ENCODE measurements at places on chromosomes 5 and 9.

- DNase-seq = no peak
Measured at GRCh38 chr5:67267512-67268216, 71.1 kb upstream of the CD180 start.

DNA sequence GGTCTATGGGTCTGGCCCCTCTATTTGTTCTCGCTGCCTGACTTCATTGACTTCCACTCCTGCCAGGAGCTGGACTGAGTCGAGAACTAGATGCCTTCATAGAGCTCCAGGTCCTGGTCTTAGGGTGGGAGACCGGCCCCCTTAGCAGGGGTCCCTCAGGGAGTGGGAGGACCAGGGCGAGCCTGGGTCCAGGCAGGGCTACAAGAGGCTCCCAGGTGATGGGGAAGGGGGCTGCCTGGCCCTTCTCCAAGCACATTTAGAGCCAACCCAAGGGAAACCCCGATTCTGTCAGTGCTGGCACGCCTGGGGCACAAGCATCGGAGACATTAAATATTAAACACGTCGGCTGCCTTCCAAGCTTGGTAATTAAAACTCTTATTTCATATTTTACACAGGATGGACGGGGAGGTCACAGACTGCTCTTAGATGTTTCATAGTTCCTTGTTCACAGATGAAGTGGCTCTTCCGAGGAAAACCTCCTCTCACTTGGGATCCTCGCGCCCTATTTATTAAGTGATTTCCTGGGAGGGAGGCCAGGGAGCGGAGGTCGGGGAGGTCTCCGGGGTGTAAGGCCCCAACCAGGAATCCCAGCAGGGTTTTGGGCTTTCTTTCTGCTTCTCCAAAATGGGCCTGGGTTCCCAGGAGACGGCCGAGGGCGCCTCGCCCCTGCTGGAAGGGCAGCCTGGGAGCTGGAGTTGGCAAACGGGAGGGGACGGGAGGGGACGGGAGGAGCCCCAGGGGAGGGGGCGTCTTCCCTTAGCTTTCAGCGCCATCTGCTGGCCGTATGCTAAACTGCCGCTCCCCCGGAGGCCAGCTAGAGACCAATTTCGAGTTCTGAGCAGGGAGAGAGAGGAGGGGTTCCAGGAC lies 23.4 kb upstream of the ZBTB43 start:
- DNase-seq = peak; percentile 31

DNA sequence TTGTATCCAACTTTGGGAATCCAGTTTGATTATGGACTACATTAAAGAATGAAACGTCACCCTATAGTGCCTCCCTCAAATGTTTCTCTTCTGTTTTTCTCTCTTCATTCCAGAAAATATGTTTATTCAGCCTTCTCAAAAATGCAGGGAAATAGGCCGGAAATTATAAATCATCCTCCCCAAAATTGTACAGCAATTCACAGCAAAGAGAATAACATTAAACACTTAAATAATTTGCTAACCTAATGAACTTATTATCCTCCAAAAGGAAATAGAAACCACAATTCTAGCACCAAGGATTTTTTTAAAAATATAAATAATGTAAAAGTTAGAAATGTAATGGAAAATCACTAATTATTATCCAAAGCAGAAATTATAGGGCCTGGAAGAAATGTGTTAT lies 115.9 kb upstream of the CCNG1 start:
- DNase-seq = no peak

- DNase-seq = no peak
Measured at GRCh38 chr5:141476132-141476911, 556 bp downstream of the PCDHGC3 start.

- DNase-seq = no peak
Measured at GRCh38 chr9:124268248-124268647, 10.5 kb downstream of the NEK6 start.

GRCh38 chr5:159586921-159587320 lies 256.6 kb upstream of the IL12B start:
- DNase-seq = no peak

- DNase-seq = no peak
Measured at GRCh38 chr9:715743-716400, 125.6 kb upstream of the DMRT1 start.

GRCh38 chr9:109588415-109588814 lies 90.3 kb upstream of the PTPN3 start:
- no peak for DNase-seq

GRCh38 chr5:150766251-150766650 lies 7.4 kb upstream of the DCTN4 start:
- no peak for DNase-seq

- no peak for DNase-seq
Measured at GRCh38 chr9:118990949-118991348, 378.3 kb downstream of the BRINP1 start.

DNA sequence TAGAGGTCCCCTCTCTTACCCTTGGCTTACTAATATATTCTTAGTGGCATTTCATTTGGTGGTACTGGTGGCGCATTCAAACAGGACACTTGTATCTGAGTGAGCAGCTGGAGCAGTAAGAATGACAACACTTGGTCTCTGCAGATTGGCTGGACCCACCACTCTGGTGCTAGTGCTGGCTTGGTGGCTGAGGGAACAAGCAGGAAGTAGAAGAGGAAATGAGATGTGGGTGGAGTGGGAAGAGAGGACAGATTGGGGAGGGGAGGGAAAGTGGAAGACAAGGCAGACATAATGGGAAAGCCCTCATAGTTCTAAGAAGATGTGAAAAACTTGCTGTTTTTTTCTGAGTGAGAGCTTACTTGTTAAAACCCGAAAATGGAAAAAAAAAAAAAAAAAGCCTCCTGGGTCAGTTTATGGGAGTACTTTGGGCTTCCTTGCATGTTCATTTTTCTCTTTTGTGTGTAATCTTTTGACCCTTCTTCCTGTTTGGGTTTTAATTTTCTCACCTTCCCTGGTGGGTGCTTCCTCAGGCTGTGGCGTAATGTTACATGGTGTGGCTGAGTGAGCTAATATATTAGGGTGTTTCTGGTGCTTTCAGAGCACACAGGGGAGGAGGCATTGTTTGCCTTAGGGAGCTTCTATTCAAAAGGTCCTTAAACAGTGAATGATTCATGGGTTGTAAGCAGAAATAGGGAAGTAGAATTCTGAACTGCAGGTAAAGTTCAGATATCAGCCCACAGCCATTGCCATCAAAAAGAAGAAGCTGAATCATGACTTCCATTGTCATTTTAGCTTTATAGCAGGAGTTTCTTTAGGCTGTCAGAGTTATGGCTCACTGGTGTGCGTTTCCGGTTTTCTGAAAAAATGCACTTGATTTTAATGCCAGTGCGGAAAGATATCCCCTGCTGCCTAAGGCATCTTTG lies 52.3 kb downstream of the TLE4 start:
- DNase-seq = peak; percentile 45

GRCh38 chr5:149859746-149860145 lies 84.8 kb downstream of the PDE6A start:
- DNase-seq = no peak

GRCh38 chr9:117083559-117083958 lies 331.3 kb downstream of the ASTN2 start:
- no peak for DNase-seq

- DNase-seq = peak; percentile 51
Measured at GRCh38 chr5:138352722-138353559, 456 bp downstream of the KDM3B start.

DNA sequence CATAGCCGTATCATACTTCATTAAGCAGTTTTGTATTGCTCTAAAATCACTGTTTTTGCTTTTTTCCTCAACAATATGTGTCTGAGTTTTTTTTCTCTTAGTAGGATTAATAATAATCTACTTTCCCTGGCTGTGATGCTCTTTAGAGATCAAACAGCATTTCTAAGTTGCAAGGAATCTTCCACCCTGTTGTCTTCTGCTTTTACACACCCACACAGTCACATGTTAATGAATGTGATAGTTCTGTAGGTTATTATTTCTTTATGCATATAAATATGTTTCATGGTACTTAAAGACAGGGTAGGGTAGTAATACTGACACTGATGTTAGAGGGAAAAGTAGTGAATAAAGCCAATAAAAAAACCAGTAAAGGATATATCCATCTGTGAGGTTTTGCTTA lies 29.3 kb downstream of the SLC44A1 start:
- DNase-seq = no peak

DNA sequence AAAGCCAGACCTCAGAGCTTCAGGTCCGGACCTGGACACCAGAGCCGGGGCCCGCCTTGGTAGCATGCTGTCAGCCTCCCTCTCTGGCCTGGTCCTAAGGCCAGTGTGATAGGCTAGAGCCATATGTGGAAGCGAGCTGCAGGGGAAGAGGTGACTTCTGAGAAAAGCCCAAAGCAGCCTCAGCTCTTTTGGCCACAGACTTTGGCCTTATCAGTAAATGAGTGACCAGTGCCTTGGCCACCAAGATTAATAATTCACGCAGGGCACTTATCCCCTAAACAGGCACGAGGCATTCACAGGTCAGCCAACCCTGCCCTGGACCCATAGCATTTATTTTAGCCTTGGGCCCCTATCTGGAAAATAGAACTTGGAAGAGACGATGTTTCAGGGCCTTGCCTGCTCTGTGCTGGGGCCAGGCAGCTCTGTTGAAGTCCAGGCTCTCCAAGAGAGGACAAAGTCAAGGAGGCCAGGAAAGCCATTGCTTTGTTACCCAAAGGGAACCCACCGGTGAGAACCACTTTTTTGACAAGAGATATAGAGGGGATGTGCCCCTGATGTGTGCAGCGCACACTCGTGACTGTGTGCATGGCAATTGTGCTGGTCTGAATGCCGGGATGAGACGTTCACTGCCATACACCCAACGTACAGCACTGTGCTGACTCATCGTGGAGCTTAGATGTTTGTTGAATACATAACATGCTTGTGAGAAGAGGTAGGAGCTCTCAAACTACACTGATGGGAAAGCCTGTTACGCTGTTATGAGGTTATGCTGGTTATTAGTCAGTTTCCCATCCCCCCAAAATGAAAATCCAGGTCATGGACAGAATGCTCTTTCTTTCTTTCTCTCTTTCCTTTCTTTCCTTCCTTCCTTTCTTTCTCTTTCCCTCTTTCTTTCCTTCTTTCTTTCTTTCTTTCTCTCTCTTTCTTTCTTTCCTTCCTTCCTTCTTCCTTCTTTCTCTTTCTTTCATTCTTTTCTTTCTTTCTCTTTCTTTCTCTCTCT lies 5.0 kb upstream of the SLC34A1 start:
- DNase-seq = no peak

DNA sequence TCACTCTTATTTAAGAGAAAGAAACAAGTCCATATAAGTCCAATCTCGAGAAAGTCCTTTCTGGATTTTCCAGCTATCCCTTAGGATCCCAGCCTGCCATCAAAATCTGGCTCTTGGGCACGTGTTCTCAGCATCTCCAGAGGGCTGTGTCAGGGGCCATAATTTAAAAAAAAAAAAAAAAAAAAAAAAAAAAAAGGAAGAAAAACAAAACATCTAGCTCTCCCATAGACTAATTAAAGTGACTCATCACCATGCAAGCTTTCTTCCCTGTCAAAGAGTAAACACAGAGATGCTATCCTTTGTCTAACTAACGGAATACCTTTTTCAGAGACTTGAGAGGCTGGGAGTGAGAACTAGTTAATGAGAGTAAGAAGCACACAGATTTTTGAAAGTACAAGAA lies 44.9 kb upstream of the MYO10 start:
- no peak for DNase-seq

DNA sequence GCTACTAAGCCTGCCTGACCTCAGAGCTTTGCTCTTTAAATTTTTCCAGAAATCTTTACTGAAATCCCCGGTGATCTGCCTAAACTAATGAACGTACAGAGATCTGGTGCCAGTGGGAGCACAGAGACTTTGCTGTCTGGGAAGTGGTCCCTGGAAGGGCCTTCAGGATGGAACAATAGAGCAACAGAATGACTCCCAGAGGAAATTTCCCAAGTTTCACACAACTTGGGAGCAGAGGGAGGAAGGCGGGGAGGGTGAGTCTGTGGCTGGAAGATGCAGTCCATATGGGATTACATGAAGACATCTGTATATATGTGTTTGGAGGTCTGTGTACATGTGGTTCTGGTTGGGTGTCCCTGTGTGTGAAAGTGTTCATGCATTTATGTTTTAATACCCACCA lies 638.3 kb downstream of the CCDC171 start:
- DNase-seq = no peak

DNA sequence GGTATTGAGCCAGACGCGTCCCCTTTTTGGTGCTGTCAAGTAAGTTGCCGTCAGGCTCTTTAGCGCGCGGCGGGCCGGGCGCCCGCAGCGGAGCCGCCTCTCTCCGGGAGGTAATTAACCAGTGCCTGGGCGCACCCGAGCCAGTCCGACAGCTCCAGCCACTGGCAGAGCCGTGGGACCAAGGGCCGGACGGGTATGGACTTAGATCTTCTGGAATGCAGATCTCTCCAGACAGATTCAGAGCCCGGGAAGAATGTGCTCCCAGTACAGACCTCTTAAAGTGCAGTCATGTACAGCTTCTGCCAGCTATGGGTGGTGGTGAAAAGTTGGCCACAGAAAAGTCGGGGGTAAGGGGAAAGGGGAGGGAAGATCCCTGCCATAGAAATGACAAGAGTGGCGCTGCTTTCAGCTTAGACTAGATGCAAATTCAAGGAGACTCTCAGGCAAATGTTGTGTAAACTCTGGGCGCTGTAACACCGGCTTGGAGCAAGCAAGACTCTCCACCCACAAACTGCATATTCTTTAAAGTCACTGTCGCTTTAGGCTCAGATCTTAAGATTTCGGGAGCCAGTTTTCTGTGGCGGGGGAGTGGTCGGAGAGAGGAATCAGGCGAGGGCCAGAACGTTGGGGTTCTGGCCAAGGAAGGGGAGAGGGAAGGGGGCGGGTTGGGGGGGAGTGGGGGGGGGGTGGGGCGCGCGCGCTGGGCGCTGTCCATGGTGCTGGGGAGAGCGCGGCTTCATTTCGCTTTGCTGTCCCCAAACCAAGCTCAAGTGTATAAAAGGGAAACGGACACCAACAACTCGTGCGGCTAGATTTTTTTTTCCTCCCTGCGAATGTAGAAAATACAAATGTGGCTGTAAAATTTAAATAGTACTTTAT lies 29.2 kb downstream of the NR2F1 start:
- DNase-seq = no peak

GRCh38 chr5:123086376-123087055 lies 2.5 kb upstream of the PRDM6 start:
- DNase-seq = no peak

DNA sequence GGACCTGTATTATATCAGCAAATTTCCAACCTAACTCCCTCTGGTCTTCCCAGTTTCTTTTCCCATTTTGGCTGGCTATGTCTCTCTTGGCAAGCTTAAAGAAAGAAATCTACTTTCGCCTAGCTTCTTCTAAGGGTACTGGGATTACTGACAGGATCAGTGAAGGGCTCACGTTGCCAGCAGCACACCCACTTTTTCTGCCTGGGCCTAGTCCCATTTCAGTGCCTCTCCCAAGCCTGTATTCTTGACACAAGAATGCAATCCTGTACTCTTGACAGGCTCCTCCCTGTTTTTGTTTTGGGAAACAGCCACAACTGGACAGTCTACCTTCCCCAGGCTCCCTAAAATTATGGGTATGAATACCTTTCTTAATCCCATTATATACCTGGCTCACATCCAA lies 170.5 kb downstream of the EPB41L4A start:
- no peak for DNase-seq

DNA sequence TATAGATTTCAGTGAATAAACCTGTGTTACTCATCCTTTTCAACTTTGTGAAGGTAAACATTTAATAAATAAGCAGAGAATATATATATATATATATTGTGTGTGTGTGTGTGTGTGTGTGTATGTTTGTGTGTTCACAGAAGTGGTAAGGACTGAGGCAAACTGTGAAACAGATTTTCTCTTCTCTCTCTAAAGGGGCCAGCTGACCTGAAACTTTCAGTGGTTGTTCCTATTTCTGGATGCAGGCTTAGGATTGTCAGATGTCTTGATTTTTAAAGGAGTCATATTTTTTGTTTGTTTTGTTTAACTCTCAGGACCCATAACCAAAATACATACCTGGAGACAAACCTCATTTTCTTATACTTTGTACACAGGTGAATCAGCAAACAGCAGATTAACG lies 714.9 kb upstream of the MEF2C start:
- DNase-seq = no peak

All from NK-92 treated with Interleukin-12 subunit alpha and Interleukin-12 subunit beta, amount 100 ng/mL, for 24 hours (cell line).